ENCODE measurements at places on chromosomes 6 and 20.

DNA sequence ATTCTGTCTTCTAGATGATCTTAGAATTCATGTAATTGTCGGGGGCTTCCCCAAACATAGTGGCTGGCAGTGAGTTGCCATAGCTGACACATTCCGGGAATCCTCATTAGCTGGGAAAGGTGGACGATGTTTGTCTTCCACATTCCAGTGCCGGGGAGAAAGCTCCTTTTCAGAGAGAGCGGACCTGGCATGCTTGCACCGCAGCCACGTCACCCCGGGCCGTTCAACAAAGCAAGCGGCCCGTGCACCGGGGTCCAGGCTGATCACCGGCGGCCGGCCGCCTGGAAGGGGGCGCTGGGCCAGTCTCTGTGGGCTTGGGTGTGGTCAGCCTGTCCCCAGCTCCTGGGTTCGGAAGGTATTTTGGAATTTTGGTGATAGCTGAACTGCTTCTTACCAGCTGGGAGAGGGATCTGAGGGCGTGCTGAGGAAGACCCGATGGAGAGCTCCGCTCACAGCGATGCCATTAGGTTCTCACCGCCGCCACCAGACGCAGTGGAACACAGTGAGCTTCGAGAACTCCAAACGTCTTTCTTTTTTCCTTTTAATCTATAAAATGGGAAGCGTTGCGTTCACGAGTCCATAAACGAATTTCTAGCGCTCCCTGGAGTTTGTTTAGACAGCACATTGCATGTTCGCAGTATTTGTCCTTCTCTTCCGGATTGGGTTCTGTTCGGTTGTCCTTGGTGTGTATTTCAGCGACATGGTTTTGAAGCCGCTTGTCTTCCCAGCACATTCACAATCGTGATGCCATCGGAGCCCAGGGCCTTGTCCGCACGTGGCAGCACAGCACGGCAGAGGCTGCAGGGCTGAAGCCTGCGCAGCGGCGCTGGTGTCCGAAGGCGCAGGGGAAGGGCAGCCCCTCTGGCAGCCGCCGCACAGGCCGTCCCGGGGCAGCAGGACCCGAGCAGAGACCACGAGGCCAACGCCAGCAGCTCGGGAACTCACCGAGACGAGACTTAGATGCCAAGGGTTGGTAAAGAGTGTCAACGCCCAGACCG lies 557.6 kb downstream of the QKI start:
- no peak for DNase-seq

GRCh38 chr20:47857569-47858464 lies 72.5 kb upstream of the SULF2 start:
- no peak for DNase-seq

DNA sequence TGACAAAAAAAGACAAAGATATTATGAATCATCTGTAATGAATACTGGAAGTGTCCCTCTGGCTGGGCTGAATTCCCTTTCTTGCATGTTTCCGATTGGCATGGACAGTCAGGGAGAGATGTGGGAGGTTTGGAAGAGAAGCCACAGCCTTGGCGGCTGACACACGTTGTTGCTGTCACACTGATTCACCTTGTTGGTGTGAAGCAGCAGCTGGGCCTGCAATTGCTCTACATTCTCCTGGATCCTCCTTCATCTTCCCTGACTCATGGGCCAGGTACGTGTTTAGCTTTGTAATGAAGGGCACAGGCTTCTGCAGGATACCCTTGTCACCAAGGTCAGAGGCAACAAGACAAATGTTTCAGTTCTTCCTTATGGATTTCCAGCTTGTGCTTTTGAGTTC lies 13.4 kb upstream of the SMIM8 start:
- DNase-seq = no peak

- no peak for DNase-seq
Measured at GRCh38 chr6:170172825-170173256, 118.0 kb downstream of the DLL1 start.

DNA sequence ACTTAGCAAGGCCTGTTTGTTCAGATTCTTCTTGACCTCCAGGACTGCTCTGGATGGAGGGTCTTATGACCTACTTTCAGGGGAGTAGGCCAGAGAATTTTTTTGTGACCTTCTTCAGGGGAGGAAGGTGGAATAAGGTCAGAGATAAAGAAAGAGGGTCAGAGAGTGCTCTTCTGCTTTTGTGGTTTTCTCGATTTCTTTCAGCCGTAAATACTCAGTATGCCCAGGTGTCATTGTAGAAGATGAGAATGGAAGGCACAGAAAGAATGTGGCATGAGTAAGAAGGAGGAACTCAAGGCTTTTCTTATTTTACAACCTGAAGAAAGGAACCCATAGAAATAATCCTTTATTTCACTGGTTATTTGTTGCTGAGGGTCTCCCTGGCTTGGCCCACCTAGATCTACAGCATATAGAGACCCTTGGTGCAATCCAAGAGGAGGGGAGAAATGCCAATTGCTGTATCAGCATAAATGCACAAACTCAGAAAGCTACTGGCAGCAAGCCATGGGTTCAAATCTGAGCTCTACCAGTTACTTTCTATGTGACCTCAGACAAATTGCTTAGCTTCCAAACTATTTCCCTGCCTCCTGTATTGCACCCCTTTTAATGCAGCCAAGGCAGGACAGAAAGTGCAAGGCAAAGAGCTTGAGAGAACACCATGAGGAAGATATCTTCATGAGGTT lies 68.0 kb downstream of the OLIG3 start:
- no peak for DNase-seq

DNA sequence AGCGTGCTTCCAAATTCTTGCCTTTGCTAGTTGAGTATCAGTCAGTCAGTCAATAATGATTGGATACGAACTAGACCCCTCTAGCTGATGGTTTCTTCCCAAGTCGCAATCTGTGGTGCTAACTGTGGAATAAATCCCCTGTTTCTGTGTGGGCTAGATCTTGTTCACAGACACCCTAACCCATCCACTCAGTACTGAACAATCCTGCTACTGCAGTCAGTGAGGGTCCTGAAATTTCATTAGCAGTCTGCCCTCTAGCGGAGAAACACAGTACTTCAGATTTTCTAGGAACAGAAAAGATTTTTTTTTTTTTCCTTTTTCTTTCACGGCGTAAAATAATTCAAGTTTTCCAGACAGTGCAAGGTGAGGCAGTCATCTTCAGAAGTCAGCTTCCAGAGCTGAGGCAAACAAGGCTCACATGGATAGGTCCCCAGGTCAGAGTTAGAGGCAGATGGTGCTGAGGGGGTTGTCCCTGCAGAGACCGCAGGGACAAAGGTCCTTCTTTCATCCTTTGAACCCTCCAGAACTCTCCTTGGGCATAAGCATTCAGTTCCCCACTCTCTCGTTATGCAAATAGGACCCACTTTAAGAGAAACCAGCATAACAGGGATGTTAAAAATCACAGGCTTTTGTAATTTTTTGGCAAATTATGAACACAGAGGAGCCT lies 119.6 kb downstream of the SCML4 start:
- peak; percentile 51 for DNase-seq

- no peak for DNase-seq
Measured at GRCh38 chr6:83270971-83271719, 78.0 kb downstream of the RWDD2A start.

DNA sequence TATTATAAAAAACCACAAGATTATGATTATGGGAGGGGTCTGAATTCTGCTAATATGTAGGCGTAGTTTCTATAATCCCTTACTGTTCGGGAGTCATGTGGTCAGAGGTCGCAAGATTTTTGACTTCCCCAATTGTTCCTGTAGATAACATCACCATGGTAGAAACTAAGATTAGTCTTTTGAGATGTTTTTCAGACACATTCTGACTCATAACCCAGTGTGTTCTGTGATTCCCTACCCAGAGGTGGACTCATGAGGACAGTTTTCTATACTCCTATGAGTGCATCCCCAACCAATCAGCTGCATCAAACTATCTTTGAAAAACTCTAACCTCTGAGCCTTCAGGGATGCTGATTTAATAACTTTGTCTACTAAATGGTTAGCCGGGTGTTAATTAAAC lies 175.5 kb downstream of the RFPL4B start:
- no peak for DNase-seq

GRCh38 chr20:19256085-19256484 lies 43.6 kb downstream of the SLC24A3 start:
- no peak for DNase-seq

DNA sequence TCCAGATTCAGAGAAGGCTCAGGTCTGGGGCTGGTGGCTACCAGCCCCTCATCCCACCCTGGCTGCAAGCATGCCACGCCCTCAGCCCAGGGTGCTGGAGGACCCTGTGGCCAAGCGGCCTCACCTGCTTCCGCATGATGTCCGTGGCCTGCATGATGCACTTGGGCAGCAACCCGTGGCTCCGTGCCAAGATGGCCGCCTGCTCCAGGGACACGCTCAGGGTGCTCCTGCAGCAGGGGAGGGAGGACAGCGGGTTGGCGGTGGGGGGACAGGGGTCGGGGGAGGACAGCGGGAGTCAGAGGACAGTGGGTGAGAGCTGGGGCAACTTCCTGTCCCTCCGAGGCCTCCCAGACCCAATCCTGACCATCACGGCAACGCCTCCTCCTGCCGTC lies 200.1 kb downstream of the PREX1 start:
- no peak for DNase-seq

GRCh38 chr6:121436274-121436857 lies 920 bp downstream of the GJA1 start:
- no peak for DNase-seq

DNA sequence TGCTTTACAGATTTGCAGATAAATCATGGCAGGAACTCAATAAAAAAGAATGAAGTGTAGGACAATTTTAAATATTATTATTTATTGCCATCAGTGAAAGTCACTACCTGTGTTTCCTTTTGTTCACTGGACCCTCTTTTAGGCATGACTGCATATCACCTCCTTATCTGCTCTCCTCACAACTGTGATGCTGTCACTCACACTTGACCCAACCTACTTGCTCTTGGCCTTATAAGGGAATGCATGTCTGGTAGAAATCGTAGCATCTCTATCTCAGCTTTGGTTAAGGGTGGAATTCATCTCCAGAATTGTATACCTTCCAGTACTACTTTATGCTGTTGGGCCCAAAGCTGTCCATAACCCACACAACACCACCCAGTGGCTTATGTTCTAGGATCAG lies 47.6 kb upstream of the RNF144B start:
- no peak for DNase-seq

GRCh38 chr6:131952886-131953509 lies 1.8 kb upstream of the CCN2 start:
- no peak for DNase-seq

DNA sequence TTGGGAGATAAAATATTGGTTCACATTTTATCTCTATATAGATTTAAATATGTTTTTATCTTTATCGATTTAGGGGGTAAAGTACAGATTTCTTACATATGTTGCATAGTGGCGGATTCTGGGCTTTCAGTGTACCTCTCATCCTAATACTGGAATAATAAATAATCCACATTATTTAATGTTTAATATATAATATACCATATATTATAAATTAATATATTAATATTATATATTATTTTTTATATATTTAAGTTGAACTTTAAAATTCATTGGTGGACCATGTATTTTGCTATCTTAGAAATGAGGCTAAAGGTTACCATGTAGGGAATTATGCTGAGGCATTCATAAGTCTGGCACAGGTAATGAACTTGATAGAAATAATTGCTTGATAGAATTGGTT lies 89.6 kb upstream of the POPDC3 start:
- DNase-seq = no peak

DNA sequence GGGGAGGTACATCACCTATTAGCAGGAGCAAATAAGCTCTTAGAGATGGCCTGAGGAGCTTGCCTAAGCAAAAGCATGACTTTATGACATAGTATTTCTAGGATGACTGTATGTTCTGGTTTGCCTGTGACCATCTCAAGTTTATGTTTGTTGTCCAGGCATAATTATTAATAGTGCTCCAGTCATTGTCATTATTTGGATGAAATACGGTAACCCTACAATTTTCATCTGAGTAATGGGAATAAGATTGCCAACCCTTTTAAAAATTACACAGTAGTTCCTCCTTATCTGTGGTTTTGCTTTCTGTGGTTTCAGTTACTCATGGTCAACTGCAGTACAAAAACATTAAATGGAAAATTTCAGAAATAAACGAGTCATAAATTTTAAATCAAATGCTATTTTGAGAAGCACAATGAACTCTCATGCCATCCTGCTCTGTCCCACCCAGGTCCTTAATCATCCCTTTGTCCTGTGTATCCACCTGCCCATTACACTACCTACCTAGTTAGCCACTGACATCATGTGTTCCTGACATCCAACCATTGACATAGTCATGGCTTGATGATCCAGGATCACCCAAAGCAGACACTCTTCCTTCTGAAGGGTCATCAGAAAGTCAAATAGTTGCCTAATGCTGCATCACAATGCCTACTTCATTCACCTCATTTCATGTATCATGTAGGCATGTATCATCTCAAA lies 27.0 kb upstream of the TFB1M start:
- DNase-seq = no peak

DNA sequence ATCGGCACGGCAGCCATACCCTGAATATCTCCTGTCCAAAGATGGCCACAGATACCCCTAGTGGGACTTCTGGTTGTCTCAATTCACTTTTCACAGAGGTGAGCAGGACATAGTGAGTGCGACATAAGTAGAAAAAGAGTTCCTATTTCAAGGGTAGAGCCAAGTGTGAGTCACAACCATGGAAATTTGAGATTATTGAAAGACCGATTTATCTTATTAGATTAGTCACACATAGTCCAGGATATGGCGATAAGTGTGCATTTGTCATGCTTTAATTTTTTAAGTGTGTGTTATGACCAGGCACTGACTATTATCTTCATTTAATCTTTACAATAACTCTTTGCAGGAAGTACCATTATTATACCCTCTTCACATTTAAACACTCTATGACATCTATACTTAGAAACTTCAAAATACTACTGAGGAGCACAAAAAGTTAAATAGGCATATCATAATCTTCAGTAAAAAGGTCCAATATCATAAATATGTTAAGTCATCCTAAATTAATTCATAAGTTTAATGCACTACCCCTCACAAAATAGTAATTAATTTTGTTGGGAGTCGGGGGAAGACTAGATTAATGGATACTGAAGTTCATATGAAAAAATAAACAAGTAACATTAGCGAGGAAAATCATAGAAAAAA lies 13.4 kb upstream of the TNFAIP3 start:
- no peak for DNase-seq

- no peak for DNase-seq
Measured at GRCh38 chr6:38527371-38527770, 112.4 kb downstream of the BTBD9 start.

GRCh38 chr6:119521251-119521650 lies 171.7 kb upstream of the MAN1A1 start:
- no peak for DNase-seq

DNA sequence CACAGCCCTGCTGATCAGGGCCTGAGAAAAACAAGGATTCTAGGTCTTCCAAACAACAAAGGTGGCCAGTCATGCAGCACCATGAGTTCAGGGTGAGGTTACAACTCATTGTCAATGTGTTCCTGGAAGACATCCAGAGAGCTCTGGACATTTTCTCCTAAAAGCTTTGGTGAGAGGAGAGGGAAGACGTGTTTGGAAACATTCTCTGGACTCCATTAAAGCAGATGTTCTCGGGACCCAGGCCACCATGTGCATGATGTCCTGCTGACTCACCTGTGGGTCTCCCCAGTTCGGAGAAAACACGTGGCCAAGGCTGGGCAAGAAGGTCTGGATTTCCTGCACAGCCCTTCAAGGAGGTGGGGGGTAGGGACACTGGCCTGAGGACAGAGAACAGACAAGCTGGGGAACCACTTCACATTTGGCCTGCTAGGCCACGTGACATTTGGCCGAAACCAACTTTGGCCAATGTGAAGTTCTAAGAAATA lies 61.6 kb downstream of the KCNB1 start:
- no peak for DNase-seq
